Bladder microvascular endothelial cell (primary cell): ENCODE measurements at places on chromosomes 6 and 20. TPM values are rescaled to one million over a fixed set of nuclear protein-coding genes. Genes with fewer than 3 reads are reported as not detected.

Gene COL12A1
- 29.0 and 71.2 TPM in 2 replicates for total RNA-seq

Gene KIF3B
- total RNA-seq: 17.2 and 30.2 TPM in 2 replicates

Gene SLC23A2
- 8.3 and 19.1 TPM in 2 replicates for total RNA-seq

Gene SCRT2
- total RNA-seq: not detected in 2 replicates

Gene CLPSL1
- total RNA-seq: not detected in 2 replicates

Gene DHX16
- total RNA-seq: 34.0 and 45.1 TPM in 2 replicates

Gene DOK5
- total RNA-seq: 0.16 and 0.50 TPM in 2 replicates

Gene MEP1A
- total RNA-seq: not detected in 2 replicates

Gene C20orf204
- 2.8 and 4.5 TPM in 2 replicates for total RNA-seq
